Heart right ventricle (tissue), 16 donors: ENCODE measurements at places on chromosomes 13 and 19.

DNA sequence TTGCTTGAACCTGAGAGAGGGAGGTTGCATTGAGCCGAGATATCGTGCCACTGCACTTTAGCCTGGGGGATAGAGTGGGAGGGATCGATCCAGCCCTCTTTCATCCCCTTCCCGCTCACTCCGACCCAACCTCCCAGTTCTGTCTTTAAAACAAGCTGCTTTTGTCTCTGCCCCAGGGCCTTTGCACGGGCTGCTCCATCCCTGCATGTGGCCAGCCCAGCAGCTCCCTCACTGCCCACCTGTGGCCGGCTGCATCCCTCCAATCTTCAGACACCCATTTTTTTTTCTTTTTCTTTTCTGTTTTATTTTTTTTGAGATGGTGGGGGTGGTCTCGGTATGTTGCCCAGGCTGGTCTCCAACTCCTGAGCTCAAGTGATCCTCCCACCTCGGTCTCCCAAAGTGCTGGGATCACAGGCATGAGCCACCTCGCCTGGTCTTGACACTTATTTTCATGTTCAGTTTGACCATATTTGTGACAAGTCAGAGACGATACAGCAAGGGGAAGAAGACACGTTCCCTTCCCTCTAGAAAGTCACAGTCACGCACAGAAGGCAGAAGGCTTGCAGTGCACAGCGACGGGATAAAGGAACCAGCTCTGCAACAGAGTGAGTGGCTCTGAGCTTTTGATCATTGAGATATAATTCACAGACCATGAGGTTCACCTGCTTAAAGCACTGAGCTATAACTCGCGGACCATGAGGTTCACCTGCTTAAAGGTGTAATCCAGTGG is 31.8 kb downstream of the EFNA2 start:
- DNase-seq, result no peak

DNA sequence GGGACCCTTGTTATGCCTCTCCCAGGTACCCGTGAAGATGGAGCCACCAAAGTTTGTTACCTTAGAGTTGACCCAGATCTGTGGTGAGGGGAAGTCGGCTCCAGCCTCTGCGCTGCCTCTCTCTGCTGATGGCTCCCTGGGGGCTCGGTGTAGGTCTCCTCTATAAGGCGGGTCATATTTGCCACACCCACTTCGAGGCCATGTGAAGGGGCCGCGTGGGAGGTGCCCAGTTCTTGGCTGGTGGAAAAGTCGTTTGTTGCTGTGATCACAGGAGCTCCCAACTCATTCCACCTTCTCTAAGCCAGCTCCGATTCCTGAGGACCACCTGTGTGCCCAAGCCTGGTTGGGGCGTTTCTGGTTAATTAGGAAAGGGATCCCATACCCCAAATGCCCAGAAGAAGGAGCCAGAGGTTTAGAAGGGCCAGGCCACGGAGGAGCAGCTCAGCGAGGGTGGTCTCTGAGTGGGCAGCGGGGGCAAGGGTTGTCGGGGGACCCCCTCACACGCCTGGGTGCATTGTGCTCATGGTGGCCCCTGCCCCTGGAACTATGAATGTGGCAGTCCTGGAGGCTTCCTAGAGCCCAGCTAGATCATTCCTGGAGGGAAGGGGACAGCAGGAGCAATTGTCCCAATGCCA is 296.5 kb downstream of the ZNF536 start:
- DNase-seq, result no peak

DNA sequence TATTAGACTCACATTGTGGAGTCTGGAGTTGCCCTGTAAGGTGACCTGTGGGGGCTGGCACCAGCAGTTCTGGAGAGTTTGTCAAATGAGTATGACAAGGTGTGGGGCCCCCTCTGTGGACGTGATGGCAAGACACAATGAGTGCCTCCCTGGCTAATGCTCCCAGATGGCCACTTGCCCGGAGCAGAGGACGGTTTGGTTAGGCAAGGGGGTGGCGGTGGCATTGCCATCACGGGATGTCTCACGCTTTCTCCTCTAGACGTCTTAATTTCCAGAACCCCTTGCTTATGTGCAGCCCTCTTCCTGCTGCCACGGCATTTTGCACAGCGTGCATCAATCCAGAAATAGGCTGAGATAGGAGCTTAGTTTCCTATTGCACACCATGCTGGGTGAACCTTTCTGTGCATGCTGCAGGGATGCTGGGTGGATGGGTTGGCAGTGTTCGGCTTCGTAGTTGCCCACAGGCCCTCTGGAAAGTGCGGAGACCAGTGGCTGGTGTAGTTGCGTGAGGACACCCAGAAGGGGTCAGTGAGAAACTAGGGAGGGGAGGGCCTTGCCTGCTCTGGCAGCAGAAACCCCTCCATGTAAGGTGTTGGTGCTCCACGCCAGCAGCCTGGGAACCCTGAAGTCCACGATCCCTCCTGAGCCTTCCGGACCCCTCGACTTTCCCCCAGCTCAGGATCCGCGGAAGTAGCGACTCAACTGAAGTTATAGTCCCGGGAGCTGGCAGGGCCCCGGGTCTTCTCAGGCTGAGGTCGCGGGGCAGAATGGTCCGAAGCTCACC is 18.1 kb upstream of the LRP3 start:
- no peak for DNase-seq

DNA sequence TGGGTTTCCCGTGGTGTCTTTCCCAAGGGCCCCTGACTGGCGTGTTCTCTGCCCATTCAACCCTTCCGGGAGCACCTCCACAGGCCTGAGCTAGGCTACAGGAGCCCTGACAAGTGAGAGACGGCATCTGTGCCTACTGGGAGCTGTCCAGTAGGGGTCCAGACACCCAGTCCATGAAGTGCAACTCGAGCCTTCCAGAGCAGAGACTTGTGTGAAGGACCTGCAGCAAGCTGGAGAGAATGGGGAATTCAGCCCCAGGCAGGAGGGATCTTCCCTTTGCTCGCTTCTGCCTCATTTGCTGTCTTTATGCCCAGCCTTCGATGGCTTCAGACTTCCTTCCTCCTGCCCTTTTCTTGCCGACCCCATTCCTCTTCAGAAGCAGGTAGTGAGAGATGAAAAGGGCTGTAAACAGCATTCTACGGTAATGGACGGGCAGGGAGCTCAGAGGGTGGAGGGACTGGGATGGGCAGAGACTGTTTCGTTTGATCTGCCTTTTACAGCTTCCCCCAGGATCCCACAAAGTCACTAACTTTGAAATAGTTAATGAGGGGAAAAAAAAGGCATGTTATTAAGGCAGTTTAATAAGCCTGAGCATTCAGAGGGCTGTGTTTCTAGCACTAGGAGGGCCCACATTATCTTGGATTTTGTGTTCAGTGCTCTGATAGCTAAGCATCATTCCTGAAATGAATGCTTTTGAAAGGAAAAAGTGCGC is 327.6 kb downstream of the FGF9 start:
- DNase-seq, result no peak

DNA sequence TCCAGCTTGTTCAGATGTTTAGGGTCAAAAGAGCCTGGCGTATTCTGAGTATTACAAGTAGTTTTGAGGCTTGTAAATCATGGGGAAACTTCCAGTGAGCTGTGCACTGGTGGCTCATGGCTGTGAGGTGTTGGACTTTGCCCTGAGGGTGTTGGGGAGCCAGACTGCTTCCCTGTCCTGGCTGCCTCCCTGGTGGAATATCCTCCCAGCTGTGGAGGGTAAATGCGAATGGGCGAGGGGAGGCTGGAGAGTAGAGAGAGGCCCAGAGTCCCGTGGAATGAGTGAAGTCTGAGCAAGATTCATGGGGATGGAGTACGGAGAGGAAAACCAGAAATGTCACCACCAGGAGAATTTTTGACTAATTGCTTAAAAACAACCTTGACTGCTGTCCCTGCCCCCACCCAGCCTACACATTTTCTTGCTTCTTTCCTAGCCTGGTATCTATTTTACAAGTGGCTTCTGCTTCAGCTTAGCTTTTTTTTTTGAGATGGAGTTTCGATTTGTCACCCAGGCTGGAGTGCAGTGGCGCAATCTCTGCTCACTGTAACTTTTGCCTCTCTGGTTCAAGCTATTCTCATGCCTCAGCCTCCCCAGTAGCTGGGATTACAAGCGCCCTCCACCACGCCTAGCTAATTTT is 3.7 kb downstream of the SNRPA start:
- DNase-seq, result no peak

DNA sequence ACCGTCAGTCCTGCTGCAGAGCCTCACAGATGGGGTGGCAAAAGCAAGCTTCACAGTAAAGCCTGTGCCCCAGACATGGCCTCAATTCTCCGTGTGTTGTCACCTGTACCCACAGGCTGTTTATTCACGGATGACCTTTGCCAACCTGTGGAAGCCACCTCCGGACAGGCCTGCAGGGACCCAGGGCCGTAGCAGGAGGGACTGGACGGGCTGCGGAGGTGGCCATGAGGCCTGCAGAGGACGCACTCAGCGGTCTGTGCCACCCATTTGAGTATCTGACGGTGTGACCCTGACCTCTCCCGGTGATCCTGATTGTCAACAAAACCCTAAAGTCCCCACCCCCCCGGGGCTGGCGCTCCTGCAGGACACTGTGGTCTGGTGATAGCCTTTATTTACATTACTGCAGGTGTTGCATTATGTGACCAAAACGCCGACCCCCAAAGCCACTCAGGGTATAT is 7.8 kb upstream of the KLF16 start:
- DNase-seq, result no peak

DNA sequence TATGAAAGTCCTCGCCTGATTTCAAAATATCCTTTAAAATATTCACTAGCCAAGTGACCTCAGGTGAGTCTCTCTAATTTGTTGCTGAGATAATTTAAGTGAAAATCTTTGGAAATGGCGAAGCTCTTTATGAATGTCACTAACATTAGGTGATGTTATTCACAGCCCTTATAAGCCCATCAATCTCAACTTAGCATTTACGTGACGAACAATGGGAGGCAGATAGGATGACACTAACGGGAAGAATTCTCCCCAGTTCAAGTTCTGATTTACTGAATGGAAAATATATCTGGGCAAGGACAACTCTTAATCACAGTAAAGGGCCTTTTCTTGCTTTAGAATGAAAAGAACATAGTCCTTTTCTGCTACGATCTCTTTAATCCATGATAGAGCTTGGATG is 378.7 kb downstream of the LIG4 start:
- no peak for DNase-seq
